ENCODE measurements at places on chromosomes 5 and 9. TPM values are rescaled to one million over a fixed set of nuclear protein-coding genes. Genes with fewer than 3 reads are reported as not detected.

DNA sequence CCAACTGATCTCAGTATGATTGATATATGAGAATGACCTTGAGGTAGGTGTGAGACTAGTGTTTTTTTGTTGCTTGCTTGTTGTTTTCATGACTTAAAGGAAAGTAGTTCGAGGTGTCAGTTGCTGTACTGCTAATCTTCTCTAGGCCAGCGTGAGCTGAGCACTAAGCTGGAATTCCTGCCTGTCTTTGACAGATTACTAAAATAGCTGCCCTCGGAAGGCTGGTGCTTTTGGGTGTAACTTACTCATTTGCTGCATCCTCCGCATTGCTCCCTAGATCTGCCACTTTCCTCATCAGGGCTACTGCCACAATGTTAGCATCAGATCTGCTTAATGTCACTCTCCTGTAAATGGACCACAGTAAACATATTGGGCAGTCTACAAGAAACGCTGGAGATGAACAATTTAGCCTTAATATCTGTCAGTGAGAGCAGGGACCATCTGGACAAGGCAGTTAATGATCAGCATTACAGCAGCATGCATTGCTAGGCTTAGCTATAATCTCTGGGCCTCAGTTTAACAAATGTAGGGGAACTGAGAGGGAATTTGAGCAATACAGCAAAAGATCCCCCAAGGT lies 106.6 kb upstream of the CDH6 start:
- DNase-seq, result no peak

DNA sequence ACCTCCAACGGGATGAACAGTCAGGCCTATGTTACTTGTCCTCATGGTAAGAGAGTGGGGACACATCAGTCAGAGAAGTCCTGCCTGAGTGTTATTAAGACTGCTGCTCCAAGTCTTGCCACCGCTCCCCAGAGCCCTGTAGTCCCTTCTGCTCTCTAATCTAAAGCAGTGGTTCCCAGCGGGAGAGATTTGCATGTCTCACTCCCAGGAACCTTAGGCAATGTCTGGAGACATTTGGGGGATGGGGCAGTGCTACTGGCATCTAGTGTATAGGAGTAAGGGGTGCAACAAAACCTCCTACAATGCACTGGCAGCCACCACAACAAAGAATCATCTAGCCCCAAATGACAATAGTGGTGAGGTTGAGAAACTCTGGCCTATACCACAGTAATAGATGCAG lies 2.6 kb upstream of the SVEP1 start:
- DNase-seq, result no peak

GRCh38 chr9:28301281-28301680 lies 728.0 kb upstream of the C9orf72 start:
- DNase-seq, result no peak

DNA sequence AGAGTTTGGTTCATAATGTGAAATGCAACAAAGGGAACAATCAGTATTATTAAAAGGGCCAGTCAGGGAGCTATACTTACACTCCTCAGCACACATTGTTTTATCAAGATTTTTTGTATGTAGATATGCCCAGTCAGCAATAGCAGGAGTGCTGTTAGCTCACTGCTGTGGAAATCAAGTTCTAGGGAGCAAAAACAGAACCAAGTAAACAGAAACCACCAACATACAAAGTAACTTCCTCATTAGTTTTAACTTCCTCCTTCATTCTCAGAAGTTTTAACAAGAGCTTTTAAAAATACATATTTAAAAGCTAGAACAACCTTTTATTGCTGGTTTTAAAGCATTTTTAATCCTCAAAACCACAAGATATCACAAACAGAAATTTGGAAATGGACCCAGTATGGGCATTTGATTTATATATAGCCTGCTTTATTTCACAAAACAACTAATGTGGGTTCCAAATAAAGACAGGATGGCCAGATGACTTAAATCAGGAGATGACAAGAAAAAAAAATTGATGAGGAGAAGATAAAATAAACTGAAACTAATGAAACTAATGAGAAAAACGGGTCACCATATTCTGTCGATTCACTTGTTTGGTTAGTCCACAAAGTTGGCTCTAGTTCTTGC lies 178.5 kb downstream of the ADAMTS12 start:
- DNase-seq, result no peak

DNA sequence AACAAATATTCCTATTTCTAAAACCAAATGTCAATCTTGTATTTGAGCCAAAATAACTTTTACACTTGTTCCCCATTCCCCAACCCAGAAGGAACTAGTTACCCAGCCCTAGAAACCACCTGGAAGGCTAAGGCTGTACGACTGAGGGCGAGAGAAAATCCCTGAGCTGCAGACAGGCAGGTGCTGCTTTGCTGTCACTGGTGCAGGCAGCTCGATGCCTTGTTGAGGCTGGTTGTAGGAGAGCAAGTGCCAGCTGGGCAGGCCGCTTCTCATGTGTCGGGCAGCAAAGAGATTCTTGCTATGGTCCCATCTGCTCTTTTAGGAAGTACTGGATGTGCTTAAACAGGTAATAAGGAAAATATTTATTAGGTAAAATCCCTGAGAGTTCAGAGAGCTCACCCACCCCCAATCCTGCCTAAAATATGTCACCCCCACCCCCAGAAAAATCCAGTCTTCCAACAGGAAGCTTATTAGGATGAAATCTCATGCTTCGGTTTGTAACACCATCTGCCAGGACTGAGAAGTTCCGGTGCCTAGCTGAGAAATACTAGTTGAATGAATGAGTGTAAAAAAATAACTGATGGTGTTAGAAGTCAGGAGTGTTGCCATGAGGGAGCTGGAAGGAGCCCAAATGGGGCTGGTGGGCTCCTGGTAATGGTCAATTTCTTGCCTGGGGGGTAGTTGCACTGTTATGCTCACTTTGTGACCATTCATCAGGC lies 91.1 kb upstream of the DMRT1 start:
- no peak for DNase-seq

- no peak for DNase-seq
Observed at GRCh38 chr5:31008231-31008630, 185.3 kb upstream of the CDH6 start.

- no peak for DNase-seq
Observed at GRCh38 chr9:125140576-125140975, 2.8 kb downstream of the SCAI start.

DNA sequence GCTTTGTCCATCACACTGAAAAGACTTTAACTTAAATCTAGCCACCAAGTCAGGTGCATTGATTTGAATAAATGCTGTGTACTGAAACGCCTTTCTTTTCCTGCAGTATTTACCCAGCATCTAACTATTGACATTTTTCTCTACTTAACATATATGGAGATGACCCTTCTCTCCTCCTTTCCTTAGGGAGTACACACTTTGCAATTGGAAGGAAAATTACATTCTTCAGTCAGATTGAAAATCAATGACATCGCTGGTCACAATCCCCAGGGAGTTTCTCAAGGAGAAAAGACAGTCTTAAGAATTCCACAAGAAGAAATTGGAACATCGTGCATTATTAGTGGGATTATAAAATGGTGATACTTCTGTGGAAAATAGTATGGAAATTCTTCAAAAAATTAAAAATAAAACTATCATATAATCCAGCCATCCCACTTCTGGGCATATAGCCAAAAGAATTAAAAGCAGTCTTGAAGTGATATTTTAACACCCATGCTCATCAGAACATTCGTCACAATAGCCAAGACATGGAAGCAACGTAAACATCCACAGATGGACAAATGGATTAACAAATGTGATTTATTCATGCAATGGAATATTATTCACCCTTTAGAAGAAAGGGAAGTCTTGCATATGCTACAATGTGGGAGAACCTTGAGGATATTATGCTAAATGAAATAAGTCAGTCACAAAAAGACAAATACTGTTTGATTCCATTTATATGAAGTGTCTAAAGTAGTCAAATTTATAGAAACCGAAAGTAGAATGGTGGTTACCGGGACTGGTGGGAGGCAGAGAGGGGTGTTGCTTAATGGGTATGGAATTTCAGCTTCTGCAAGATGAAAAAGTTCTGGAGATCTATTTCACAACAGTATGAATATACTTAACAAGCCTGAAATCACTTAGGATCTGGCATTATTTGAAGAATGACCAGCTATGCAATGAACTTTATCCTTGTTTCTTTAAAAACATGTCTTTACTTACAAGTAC lies 14.3 kb upstream of the FREM1 start:
- no peak for DNase-seq

DNA sequence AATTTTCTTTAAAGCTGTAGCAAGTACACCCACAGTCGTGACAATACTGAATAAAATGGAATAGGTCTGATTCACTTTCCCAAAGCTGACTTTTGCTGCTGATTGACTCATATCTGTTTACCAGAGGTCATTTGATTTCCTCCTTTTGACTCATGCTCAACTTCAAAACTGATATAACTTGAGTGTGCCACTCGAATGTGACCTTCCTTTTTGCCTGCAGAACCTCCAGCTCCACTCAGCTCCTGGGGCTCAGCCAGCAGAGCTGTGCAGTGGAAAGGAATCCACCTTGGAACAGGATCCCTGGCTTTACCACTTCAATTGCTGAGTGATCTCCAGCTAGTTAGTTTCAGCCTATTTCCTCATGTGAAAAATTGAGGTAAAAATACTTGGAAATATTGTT lies 84.1 kb downstream of the FEM1C start:
- DNase-seq, result peak; percentile 41

DNA sequence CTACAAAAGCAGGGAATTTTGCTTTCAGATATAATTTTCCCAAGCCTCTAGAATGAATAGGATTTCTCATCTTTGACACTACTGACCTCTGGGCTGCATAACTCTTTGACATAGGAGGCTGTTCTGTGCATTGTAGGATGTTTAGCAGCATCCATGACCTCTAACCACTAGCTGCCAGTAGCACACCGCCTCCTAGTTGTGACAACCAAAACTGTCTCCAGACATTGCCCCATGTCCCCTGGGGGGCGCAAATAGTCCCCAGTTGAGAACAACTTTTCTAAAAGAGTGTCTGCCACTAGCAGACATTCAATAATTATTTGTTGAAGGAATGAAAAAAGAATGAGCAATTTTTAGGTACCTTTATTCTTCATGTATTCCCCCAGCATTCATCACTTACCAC lies 51.8 kb downstream of the POU4F3 start:
- DNase-seq, result no peak

- DNase-seq, result peak; percentile 36
Observed at GRCh38 chr5:19886123-19886917, 101.7 kb downstream of the CDH18 start.

GRCh38 chr5:77449277-77449676 lies 42.8 kb downstream of the WDR41 start:
- no peak for DNase-seq

- DNase-seq, result no peak
Observed at GRCh38 chr5:125142458-125142857, 396.0 kb upstream of the ZNF608 start.

DNA sequence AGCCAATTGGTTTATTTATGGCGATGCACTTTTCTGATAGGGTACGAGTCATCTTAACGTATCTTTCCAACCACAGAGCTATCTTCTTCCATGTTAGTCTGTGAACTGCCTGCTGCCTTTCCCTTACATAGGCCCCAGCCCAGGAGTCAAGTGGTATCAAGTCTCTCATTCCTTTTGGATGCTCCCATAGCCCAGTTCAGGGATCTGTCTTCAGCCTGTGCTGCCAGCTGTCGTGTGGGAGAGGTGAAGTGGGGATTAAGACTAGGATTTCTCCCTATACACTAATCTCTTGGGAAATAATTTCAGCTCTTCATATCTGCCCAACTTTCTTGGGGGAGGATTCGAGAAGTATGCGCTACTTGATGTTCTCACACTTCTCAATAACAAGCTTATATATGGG lies 475.7 kb downstream of the EBF1 start:
- no peak for DNase-seq

DNA sequence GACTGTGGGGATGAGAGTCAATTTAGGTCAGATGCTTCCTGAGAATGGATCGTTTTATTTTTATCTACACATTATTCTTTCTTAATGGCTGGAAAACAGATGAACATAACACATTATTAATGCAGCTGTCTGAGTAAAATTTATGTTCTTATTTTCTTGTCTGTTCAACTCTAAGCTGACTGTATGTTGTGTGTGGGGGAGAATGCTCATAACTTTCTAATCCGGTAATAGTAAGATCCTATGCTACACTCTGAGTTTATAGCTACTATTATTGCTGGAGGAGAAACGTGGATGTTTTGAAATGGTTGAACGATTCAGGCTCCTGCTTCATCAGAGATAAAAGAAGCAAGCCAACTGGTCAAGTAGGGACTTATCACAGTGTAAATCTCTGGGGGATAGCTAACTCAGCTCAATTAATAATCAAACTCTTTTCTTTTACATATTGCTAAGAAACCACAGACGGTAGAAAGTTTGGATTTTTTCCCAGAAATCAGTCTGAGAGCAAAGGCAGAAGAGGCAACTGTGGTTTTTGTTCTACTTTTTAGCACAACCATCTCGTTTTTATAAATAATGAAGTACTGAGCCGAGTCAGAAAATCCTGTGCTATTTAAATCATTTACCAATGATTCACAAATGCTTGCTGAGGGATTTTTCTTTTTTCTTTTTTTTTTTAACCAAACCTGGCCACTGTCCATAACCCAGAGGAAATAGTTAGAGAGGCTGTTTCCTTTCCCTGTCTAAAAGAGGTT lies 265.0 kb upstream of the FAM174A start:
- DNase-seq, result peak; percentile 10

GRCh38 chr5:159338118-159338517 lies 7.8 kb upstream of the IL12B start:
- no peak for DNase-seq

DNA sequence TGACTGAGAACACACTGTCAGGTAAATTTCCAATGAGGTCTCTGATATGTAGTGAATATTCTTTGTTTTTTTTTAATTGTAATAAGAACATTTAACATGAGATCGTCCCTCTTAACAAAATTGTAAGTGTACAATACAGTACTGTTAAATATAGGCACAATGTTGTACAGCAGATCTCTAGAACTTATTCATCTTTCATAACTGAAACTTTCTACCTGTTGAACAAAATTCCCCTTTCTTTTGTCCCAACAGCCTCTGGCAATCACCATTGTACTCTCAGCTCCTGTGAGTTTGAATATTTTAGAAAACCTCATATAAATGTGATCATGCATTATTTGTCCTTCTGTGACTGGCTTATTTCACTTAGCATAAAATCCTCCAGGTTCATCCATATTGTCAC lies 10.6 kb upstream of the PRLR start:
- DNase-seq, result no peak

- DNase-seq, result no peak
Observed at GRCh38 chr5:100706776-100707175, 171.6 kb downstream of the FAM174A start.

DNA sequence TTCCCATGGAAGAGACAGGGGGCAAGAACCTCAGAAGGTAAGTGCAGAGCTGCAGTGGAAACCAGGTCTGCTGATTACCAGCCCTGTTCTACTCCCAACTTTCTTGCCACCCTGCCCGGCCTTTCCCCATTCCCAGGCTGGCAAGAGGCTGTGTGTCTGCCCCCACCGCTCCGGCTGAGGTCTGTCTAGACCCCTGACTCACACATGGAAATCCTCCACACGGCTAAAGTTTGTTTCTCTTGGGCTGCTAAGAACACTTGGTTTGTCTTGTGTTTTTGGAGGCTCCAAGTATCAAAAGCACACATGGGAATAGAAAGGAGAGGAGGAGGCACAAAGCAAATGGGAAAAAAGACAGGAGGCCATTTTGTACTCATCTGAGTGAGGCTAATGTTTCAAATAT lies 168.3 kb downstream of the GABBR2 start:
- DNase-seq, result no peak

The NR5A1 gene
- polyA plus RNA-seq, result 0.38 TPM

The GARIN3 gene
- not detected for polyA plus RNA-seq

The ISOC1 gene
- 31.8 TPM for polyA plus RNA-seq

The BTF3 gene
- 1,177 TPM for polyA plus RNA-seq

The PDE4D gene
- 39.1 TPM for polyA plus RNA-seq

The SYK gene
- polyA plus RNA-seq, result 3.2 TPM

The DDX4 gene
- not detected for polyA plus RNA-seq

The PPP3R2 gene
- not detected for polyA plus RNA-seq

The WNT8A gene
- not detected for polyA plus RNA-seq

The IFNA2 gene
- not detected for polyA plus RNA-seq

The NUTM2G gene
- polyA plus RNA-seq, result 0.84 TPM

The C9orf78 gene
- 39.6 TPM for polyA plus RNA-seq
